ENCODE measurements at places on chromosomes 5 and 9.

GRCh38 chr9:135440620-135441019, 39.0 kb upstream of the PPP1R26 start:
- DNase-seq = no peak

- DNase-seq = no peak
Observed at GRCh38 chr5:174751154-174752000, 27.0 kb downstream of the MSX2 start.

GRCh38 chr9:87270221-87270847, 227.3 kb upstream of the DAPK1 start:
- no peak for DNase-seq

GRCh38 chr5:171806976-171807747, 21.5 kb downstream of the SMIM23 start:
- no peak for DNase-seq

DNA sequence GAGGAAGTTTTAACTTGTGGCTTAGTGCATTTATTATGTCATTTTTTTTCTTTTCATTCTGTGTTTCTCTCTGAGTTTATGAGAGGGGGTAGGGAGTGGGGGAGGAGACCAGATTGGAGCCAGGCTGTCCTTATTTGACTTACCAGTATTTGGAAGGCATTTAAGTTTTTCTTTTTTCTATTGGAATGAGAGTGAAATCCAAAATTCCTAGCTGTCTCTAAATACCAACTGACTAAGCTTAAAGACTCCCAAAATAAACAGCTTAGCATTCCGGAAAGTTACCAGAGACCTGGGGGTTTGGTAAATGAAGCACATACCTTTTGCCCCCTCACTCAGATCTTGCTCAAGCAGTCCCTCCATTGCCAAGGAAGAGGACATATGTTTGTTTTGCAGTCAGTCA, 581.9 kb upstream of the BRINP1 start:
- no peak for DNase-seq

DNA sequence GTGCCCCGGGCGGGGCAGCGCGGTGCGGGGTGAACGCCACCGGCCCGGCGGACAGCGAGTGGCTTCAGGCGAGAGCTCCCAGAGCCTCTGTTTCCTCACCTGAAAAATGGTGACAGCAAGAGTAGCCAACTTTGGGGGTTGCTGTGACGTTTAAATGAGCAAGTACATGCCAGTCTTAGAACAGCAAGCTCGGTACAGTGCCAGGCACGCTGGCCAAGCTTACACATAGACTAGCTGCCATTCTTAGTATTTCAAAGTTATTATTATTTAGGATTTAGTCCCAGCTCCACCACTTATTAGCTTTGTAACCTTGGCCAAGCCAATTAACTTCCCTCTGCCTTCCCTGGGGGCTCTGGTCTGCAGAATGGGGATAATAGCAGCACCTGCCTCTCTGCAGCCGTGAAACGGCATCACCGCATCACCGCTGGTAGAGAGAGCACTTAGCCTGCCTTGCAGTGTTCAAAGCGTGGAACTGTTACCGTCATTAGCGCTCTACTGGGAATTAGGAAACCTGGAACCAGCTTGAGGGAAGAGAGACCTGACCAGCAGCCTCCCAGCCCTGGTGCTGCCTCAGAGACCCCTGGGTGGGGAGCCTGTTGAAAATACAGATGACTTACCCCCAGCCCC, at the start of gene C9orf50:
TSS of gene C9orf50 (minus strand) at position 433 of the 627 bp plus-strand sequence. CDS start 527 bp downstream, outside the sequence.
- DNase-seq = peak; percentile 52

All from NCI-H1092 (cell line).